ENCODE measurements at places on chromosomes 7 and 10. TPM values are rescaled to one million over a fixed set of nuclear protein-coding genes. Genes with fewer than 3 reads are reported as not detected.

DNA sequence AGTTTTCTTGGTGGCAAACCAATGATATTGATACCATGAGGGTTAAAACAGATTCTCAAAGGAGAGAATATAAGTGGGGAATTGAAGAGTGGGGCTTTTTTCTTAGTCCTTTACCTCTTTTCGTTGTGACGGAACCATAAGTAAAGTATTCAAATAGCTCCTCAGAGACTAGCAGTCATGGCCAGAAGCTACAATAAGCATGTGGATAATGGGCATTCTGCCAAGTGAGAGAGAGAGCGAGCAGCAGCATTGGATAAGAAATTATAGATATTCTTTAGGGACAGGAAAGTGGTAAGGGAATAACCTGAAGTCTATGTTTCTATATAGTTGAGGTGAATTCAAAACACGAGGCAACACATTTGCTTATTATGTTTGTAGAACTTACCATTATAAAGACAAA, 235.1 kb downstream of the SEMA3E start:
- DNase-seq = no peak

ACTR3C gene
- total RNA-seq = 1.5 TPM

DNA sequence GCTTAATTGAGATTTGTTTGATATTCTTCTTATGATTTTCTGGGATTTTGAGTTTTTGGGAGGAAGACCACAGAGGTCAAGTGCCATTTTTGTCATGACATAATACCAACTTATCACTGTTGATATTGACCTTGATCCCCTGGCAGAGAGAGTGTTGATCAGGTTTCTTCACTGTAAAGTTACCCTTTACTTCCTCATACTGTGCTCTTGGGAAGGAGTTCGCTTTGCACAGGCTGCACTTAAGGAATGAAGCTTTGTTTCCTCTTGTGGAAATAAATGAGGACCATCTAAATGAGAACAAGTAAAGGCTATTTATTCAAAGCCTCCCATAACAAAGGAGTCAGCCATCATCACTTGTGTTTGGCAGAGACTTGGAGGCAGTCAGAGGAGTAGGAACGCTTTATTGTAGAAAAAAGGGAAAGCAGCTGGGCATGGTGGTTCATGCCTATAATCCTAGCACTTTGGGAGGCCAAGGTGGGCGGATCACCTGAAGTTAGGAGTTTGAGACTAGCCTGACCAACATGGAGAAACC, 16.1 kb downstream of the ST7 start:
- peak; percentile 49 for DNase-seq

- peak; percentile 1 for DNase-seq
Measured at GRCh38 chr7:67619175-67619574, 622.5 kb downstream of the TYW1 start.

- DNase-seq = no peak
Measured at GRCh38 chr7:137873524-137873923, 26.8 kb upstream of the DGKI start.

- peak; percentile 51 for DNase-seq
Measured at GRCh38 chr10:100738055-100738827, 7.1 kb upstream of the PAX2 start.

GRCh38 chr10:19825700-19826099, 9.5 kb downstream of the PLXDC2 start:
- DNase-seq = no peak

DNA sequence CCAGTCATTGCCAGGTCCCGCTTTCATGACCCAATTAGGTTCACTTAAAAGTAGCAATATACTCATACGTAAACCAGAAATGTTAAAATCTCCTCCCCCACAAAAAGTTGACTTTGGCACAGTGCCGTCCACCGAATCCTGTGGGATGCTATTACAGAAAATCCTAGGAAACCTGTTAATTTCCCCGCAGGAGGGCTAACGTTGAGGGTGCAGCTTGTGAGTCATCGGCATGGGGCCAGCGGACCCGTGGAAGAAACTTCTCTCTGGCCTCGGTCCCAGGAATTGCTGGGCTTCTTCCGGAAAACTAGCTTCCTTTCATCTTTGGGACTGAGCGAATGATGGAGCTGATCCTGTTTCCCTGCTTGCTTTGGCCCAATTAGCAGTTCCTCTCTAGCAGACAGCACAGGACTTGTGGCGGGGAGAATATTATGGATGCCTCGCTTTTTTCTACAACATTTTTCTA, 13.5 kb downstream of the CRYGN start:
- no peak for DNase-seq

GRCh38 chr7:113000316-113001020, 86.2 kb downstream of the GPR85 start:
- no peak for DNase-seq

CPXM2 gene
- 5.3 TPM for total RNA-seq

FAM131B gene
- total RNA-seq = 28.8 TPM

- peak; percentile 37 for DNase-seq
Measured at GRCh38 chr10:70255329-70256299, 22.4 kb upstream of the PPA1 start.

DNA sequence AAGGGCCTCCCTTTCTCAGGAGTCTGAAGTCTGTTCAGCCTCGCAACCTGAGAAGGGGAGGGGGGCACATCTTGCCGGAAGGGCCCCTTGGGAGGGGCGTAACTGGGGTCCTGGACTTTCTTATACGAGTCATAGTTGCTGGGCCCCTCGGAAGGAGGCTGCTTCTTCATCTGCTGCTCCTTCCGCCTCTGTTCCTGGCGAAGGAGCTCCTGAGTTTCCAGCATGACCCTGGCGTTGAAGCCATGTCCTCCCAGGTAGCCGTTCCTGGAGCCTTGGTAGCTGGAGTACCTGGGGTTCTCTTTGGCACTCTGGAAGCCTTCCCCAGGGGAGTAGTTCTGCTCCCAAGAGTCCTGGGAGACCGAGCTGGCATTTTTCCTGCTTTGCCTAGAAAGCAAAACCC, 703.9 kb downstream of the PARD3 start:
- DNase-seq = no peak

DNA sequence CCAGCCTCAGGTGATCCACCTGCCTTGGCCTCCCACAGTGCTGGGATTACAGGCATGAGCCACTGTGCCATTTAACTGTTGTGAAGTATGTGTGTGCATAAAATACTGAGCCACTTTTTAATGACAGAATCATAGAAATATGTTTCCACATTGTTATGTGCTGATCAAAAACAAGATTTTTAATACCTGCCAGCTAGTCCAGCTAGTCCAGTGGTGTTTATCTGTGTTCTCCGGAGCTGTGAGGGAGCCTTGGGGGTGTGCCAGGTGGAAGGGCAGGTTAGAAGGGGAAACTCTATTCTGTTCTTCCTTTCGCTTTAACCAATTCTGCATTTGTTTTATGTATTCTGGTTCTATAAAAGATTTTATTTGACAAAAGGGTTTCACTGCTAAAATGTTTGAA, 7.0 kb downstream of the FAM221A start:
- DNase-seq = no peak

AMPH gene
- 9.4 TPM for total RNA-seq

WDR86 gene
- total RNA-seq = 59.1 TPM

GRCh38 chr10:98316661-98317060, 48.7 kb upstream of the LOXL4 start:
- no peak for DNase-seq

DNA sequence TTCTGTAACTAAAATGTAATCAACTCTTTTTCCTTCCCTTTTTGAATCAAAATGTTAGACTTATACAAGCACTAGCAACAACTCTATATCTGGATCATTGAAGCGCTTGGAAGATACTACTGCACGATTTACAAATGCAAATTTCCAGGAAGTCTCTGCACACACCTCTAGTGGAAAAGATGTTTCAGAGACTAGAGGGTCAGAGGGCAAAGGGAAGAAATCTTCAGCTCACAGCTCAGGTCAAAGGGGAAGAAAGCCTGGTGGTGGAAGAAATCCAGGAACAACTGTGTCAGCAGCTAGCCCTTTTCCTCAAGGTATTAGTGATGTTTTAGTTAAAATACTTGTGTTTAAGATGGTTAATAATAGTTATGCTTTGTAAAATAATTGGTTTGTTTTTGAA, 136.4 kb downstream of the MLLT10 start:
- DNase-seq = no peak

DNA sequence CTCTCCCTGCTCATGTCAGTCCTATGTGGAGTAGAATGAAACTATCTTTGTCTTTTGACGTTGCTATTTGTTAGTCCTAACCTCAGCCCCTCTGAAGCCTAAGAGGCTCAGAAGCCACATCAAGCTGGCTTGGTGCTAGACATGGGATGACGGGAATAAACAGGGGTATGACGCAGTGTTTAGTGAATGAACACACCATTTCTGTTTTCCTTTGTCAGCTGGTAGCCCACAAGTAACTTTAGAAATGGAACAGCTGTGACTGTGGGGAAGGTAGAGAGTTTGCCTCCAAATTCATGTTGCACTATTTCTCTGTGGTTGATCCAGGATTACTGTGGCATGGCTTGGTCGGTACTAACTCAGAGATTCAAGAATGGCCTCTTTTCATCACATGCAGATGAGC, 31.3 kb downstream of the COX15 start:
- no peak for DNase-seq

LMOD2 gene
- total RNA-seq = not detected

CREB5 gene
- total RNA-seq = 1.7 TPM

DNA sequence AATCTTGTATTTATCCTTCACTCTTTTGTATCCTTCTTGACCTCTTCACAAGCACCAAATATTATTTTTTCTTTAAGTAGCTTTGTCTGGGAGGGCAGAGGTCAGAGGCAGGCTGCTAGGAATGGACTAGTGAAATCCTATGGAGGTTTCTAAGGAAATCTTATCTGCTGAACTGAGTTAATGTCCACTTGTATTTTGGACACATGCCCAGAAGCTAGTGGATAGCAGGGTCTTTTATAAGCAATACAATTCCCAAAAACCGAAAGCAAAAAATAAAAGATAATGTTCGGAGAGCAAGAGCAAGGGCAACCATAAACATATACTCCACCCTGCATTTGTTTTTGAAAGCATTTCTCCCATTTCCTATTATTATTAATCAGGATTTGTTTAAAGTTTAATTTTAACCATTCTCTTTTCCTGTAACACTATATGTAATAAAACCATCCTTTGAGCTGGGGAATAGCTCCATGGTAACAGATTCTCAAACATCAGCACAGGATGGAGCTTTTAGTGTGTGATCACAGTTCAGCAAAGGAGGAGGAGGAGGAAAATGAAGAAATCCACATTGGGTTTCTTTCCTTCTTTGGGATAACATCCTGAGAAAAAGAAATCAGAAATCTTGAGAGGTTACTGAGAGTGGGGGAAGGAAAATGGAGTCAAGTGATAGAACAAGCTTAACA, 328.2 kb upstream of the LRRN3 start:
- no peak for DNase-seq

GRCh38 chr10:84668186-84668763, 339.9 kb downstream of the CCSER2 start:
- DNase-seq = no peak

GRCh38 chr7:9719303-9719702, 1254.4 kb upstream of the PHF14 start:
- DNase-seq = no peak

DNA sequence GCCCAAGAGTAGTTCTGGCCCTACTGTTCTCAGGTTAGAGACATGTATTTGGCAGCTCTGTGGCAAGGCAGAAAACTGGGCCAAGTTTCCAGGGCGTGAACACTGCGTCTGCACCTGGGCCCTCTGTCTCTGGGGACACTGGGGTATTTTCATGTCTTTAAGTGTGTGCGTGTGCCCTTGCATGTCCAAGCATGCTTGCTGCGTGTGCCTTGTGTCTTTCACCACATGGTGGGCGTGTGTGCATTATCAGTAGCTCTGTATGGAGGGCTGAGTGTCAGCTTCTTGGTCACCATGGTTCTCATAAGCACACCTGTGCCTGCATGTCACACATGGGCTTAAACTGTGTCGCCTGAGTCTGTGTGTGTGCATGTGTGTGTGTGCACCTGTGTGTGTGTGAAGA, 69.3 kb downstream of the HIPK2 start:
- no peak for DNase-seq

PTPRN2 gene
- 4.0 TPM for total RNA-seq

- no peak for DNase-seq
Measured at GRCh38 chr7:43110791-43111535, 1.5 kb upstream of the HECW1 start.

NEUROD6 gene
- not detected for total RNA-seq

DNA sequence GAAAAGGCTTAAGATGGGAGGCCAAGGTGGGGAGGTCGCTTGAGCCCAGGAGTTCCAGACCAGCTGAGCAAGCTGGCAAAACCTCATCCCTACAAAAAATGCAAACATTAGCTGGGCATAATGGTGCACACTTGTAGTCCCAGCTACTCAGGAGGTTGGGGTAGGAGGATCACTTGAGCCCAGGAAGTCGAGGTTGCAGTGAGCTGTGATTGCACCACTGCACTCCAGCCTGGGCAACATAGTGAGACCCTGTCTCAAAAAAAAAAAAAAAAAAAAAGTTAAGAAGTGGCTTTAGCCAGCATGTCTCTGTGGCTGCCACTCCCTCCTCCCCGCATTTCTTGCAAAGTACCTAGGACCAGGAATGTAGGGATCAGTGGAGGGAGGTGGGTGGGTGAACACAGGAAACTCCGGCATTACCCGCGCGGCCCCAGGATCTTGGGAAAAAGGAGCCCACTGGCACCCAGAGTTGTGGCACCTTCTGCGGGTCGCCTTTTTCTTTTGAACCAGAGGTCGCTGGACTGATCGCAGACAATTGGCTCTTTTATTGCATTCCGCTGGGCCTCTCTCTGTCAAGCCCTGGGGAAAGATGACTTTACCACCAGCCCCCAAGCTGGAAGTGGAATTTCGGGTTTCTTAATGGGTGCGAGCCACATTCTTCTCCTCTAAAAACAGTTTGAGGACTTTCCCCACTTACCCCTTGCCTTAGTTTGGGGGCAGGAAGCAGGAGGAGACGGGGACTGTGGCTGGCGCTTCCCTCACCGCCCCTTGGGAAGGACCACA, 3.5 kb downstream of the VGF start:
- DNase-seq = peak; percentile 55

DNA sequence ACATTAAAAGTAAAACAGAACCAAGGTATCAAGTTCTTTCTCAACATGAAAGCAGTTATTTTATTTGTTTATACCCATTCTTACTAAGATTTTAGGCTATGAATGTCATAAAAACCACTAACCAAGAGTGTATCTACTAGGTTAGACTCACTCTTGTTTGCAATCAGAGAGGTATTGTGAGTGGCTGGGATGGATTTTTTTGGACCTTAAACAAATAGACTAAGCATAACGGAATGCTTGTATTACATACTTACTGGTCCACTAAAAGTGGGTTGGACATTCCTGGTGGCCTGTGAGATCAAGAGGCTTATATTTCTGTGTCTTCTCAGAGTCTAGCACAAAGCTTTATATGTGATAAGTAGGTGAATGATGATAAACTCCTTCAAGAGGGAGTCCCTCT, 32.6 kb upstream of the CBLL1 start:
- DNase-seq = no peak

DNA sequence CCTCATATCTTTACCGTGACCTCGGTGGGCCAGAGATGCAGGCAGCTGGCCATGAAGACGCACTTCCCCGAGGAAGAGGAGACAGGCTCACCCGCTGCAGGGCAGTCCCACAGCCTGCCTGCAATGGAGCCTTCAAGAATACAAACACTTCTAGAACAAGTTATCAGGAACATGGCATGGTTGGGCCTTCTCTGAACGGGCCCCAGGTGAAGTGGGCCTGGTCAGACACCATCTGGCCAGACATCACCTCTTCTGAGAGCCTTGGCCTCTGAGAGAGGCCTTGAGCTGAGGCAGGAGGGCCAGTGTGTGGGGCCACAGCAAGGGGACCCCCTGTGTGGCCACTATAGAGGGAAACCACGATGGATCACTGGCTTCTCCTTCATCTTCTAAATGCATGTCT, 112.4 kb upstream of the GDF10 start:
- no peak for DNase-seq

All from GM23338 (cell line).